CD4-positive, alpha-beta memory T cell (primary cell): ENCODE measurements at places on chromosomes 16 and 17.

- H3K27ac ChIP-seq, result peak overlapping the region; percentile 89
- no peaks in the 10 kb centered on the region for H3K27me3 ChIP-seq
- no peak for DNase-seq
- H3K36me3 ChIP-seq, result peaks cover 4% of the 10 kb centered on the region
Measured at GRCh38 chr16:14628806-14629611, 1.1 kb downstream of the PARN start.

GRCh38 chr16:15777533-15778203 is 79.2 kb downstream of the MYH11 start:
- H3K4me1 ChIP-seq, result no peaks in the 10 kb centered on the region
- H3K27me3 ChIP-seq, result no peaks in the 10 kb centered on the region
- no peak overlapping the region for H3K4me3 ChIP-seq
- H3K36me3 ChIP-seq, result no peaks in the 10 kb centered on the region
- no peak overlapping the region for H3K27ac ChIP-seq
- no peak for DNase-seq

- no peaks in the 10 kb centered on the region for H3K4me1 ChIP-seq
- no peak overlapping the region for H3K27ac ChIP-seq
- no peak for DNase-seq
- no peak overlapping the region for H3K4me3 ChIP-seq
Measured at GRCh38 chr16:69888005-69888590, 63.0 kb upstream of the CLEC18A start.

GRCh38 chr16:85767531-85767930 is 16.6 kb upstream of the C16orf74 start:
- DNase-seq, result no peak
- no peaks in the 10 kb centered on the region for H3K4me1 ChIP-seq
- no peak overlapping the region for H3K4me3 ChIP-seq
- no peaks in the 10 kb centered on the region for H3K27me3 ChIP-seq
- no peak overlapping the region for H3K27ac ChIP-seq

DNA sequence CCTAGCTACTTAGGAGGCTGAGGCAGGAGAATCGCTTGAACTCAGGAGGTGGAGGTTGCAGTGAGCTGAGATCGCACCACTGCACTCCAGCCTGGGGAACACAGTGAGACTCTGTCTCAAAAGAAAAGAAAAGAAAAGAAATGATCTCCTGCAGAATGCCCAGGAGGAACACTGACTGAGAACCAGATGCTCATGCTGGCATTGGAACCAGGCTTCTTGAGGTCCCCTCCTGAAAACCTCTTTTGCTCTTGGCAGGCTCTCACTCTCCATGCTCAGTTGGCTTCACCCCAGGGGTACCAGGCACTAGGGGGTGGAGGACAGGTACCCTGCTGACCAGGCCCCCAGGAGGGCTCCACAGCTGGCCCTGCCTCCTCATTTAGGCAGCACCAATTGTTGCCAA is 8.5 kb upstream of the TNFRSF17 start:
- no peak for DNase-seq
- H3K4me3 ChIP-seq, result no peak overlapping the region
- H3K36me3 ChIP-seq, result no peaks in the 10 kb centered on the region
- no peaks in the 10 kb centered on the region for H3K4me1 ChIP-seq
- H3K27ac ChIP-seq, result no peak overlapping the region

GRCh38 chr16:637081-638018 is 1.2 kb upstream of the METTL26 start:
- H3K4me3 ChIP-seq, result peak overlapping the region; percentile 86
- H3K4me1 ChIP-seq, result peaks cover 23% of the 10 kb centered on the region
- DNase-seq, result no peak

GRCh38 chr16:55835581-55835980 is 2.7 kb upstream of the CES1 start:
- H3K27ac ChIP-seq, result no peak overlapping the region
- H3K4me3 ChIP-seq, result no peak overlapping the region
- no peak for DNase-seq
- H3K36me3 ChIP-seq, result no peaks in the 10 kb centered on the region

DNA sequence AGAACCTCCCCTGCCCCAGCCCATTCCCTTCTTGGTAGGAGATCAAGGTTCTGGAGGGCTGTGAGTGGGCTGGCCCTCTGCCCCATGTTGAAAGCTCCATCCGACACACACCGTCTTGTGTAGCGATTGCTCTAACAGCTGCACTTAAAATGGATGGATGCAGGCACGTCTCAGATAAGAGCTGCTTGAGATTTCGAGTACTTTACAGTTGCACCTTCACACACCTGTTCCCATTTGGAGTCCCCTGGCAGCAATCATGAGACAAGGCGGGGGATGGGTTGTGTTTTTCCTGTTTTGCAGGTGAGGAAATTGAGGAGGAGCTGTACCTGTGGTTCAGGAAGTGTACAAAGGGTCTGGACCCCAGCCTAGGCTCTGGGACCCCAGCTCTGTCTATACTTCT is 25.6 kb upstream of the TAC4 start:
- no peaks in the 10 kb centered on the region for H3K36me3 ChIP-seq
- no peak overlapping the region for H3K27ac ChIP-seq
- H3K27me3 ChIP-seq, result no peaks in the 10 kb centered on the region
- H3K4me1 ChIP-seq, result peaks cover 14% of the 10 kb centered on the region
- no peak for DNase-seq
- no peak overlapping the region for H3K4me3 ChIP-seq

- H3K36me3 ChIP-seq, result peaks cover 40% of the 10 kb centered on the region
- H3K27me3 ChIP-seq, result no peaks in the 10 kb centered on the region
- H3K4me1 ChIP-seq, result peaks cover 63% of the 10 kb centered on the region
- peak; percentile 69 for DNase-seq
- H3K27ac ChIP-seq, result peak overlapping the region; percentile 81
Measured at GRCh38 chr17:78132084-78132676, 1.6 kb downstream of the TMC8 start.

DNA sequence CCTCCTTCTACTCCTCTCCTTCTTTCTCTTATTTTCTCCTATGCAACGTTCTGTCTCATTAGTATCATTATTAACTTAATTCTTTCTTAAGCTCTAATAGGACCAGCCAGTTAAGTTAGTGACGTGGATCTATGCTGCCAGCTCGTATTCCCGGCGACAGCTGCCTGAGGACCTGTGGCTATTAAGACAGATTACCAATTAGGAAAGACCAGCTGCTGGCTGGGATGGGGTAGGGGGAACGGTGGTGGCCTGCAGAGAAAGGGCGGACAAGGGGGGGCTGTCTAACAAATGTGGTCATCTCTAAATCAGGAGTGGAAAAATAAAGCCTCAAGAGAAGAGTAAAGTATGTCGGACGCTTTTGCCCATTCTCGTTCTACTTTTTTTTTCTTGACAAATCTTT is 770 bp upstream of the MYH3 start:
- no peak for DNase-seq
- H3K4me3 ChIP-seq, result no peak overlapping the region
- no peaks in the 10 kb centered on the region for H3K27me3 ChIP-seq
- H3K4me1 ChIP-seq, result no peaks in the 10 kb centered on the region

GRCh38 chr16:4925791-4926190 is 11.2 kb downstream of the PPL start:
- no peak for DNase-seq
- H3K27me3 ChIP-seq, result no peaks in the 10 kb centered on the region
- no peaks in the 10 kb centered on the region for H3K4me1 ChIP-seq
- H3K27ac ChIP-seq, result no peak overlapping the region

DNA sequence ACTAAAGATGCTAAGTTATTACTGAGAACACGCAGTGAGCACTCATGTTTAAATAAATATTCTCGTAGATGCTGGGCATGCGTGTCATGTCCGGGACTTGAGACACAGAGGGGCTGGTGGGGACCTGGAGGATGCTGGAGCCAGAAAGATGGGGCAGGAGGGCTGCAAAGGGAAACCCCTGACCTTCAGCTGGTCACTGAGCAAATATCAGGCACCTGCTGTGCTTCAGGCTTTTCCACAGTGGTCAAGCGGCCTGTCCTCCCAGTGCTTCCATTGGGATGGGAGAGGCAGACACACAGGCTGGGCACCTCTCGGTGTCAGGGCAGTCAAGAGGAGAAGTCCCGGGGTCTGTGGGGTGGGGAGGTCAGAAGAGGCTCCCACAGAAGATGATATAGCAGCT is 211.4 kb downstream of the GSG1L start:
- H3K4me1 ChIP-seq, result no peaks in the 10 kb centered on the region
- H3K27ac ChIP-seq, result no peak overlapping the region
- no peak for DNase-seq

DNA sequence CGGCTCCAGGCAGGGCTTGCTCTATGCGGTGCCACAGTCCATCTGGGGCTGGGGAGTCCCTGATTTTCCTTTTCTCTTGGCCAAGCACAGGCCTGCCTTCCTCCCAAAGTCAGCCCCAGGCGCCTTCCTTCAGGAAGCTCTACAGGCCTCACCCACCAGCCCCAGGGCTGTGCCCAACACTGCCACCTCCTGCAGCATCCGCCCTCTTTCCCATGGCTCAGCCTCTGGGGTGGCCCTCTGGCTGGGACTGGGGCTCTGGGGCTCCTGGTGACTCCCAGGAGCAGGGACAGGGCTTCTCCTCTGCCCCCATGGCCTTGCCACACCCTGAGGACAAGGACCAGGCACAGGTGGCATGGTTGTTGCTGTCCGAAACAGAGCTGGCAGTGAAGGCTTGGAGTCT is 817 bp downstream of the ITGB4 start:
- no peak for DNase-seq
- H3K4me1 ChIP-seq, result peaks cover 8% of the 10 kb centered on the region
- no peak overlapping the region for H3K4me3 ChIP-seq
- H3K27me3 ChIP-seq, result no peaks in the 10 kb centered on the region
- no peaks in the 10 kb centered on the region for H3K36me3 ChIP-seq
